ENCODE measurements at places on chromosomes 2 and 18.

- no peak for DNase-seq
Measured at GRCh38 chr2:72023678-72024390, 123.8 kb downstream of the CYP26B1 start.

DNA sequence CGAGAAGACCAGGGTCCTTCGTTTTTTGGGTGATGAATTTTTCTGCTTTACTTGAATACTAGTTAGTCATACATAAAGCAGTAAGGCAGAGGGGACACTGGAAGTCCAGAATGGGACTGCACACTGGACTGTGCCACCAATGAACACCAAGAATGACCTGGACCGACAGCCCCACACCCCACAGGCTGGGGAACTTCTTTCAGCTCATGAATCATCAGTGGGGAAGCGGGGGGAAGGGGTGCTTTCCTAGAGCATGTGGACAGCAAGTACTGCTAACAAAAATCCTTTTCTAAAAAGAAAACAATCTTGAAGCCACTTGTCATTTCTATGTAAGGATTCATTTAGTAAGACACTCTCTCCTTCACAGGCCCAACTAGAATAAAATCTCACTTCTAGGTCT lies 86.0 kb downstream of the DTNB start:
- DNase-seq = peak; percentile 32

GRCh38 chr2:29444150-29444549 lies 328.9 kb downstream of the CLIP4 start:
- no peak for DNase-seq

- DNase-seq = no peak
Measured at GRCh38 chr2:230778350-230779063, 65.9 kb downstream of the CAB39 start.

DNA sequence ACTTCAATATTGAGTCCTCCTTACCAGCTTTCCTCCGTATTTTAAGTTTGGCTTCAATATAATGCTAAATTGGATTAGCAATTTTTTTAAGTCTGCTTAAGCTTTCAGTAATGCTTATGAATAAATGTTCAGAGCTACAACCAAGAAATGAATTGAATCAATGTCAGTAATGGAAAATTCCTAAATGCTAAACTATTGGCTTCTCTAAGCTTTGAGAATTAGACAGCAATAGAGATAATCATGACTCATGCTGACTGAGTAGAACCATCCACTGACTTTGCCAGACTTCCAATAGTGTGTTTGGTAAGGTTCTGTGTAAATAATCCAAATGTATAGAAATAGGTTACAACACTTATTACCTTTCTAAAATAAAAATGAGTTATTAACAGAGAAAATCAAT lies 8.9 kb upstream of the PDE1A start:
- DNase-seq = peak; percentile 30

GRCh38 chr2:214069254-214069653 lies 341.6 kb upstream of the VWC2L start:
- peak; percentile 93 for DNase-seq

- no peak for DNase-seq
Measured at GRCh38 chr2:4980995-4981394, 711.2 kb upstream of the SOX11 start.

- DNase-seq = no peak
Measured at GRCh38 chr2:120290737-120291136, 38.1 kb downstream of the RALB start.

DNA sequence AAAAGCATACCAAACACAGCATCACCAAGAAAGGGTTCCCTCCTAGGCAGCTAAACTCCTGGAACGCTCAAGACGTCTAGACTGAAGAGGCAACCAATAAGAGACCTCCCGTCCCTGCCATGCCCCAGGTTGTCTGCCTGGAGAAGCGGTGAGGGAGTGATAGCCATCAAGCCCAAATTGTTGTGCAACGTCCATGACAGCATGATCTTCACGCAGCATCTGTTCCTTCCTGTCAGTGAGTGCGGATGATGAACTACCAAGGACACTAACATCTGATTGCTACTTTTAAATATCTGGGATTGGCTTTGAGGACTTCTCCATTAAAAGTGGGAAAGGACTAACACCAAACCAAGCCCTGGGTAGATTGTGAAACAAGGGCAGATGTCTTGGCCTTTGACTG lies 149.7 kb downstream of the TXNL1 start:
- DNase-seq = no peak

GRCh38 chr18:77750006-77750405 lies 500.4 kb downstream of the GALR1 start:
- no peak for DNase-seq

DNA sequence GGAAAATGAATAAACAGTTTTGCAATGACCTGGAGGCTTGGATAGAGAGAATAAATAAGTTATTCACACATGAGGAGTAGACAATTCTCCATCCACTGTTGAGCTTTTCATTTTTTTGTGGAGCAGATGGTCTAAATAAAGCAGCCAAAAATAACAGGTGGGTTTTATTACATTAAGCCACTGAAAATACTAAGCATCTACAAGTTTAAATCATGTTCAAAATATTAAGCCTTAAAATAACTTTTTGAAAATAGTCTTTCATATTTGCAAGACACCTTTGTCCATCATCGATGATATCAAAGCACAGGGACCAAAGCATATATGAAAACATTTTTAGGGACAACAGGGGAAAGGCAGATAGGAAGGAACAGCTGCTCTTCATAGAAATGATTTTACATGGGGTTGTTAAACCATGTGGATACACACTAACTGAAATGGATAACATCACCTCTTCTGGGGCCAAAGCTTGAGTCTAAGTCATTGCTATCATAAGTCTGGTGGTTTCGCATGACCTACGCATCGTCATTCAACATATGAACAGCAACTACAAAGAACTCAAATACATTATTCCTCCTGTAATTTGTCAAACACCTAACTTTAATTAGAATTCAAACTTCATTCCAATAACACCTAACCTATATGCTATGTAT lies 197.6 kb upstream of the CHST9 start:
- no peak for DNase-seq

- peak; percentile 58 for DNase-seq
Measured at GRCh38 chr2:36338827-36339145, 16.8 kb upstream of the CRIM1 start.

GRCh38 chr18:50372743-50373142 lies 2.1 kb upstream of the SKA1 start:
- no peak for DNase-seq

All from bronchial epithelial cell (primary cell).